Chondrocyte (in vitro differentiated cells): ENCODE measurements at places on chromosomes 16 and 17. TPM values are rescaled to one million over a fixed set of nuclear protein-coding genes. Genes with fewer than 3 reads are reported as not detected.

The SOX8 gene
- 0.10 to 0.15 TPM (median 0.15 TPM) in 3 replicates for total RNA-seq

GRCh38 chr16:10877472-10877946 is 507 bp downstream of the CIITA start:
- H3K36me3 ChIP-seq: no peaks in the 10 kb centered on the region
- DNase-seq: no peak
- H3K27ac ChIP-seq: no peak overlapping the region
- no peaks in the 10 kb centered on the region for H3K4me1 ChIP-seq

The SEZ6 gene
- 0.35 to 0.46 TPM in 2 of 3 replicates, not detected in the other for total RNA-seq

GRCh38 chr17:65678546-65678945 is 117.1 kb upstream of the AXIN2 start:
- no peak for DNase-seq
- no peak overlapping the region for H3K4me3 ChIP-seq
- H3K36me3 ChIP-seq: peaks cover 4% of the 10 kb centered on the region
- no peaks in the 10 kb centered on the region for H3K27me3 ChIP-seq
- no peak overlapping the region for H3K27ac ChIP-seq
- H3K4me1 ChIP-seq: peaks cover 17% of the 10 kb centered on the region

The CDR2 gene
- 42.9 to 49.4 TPM (median 46.1 TPM) in 3 replicates for total RNA-seq

DNA sequence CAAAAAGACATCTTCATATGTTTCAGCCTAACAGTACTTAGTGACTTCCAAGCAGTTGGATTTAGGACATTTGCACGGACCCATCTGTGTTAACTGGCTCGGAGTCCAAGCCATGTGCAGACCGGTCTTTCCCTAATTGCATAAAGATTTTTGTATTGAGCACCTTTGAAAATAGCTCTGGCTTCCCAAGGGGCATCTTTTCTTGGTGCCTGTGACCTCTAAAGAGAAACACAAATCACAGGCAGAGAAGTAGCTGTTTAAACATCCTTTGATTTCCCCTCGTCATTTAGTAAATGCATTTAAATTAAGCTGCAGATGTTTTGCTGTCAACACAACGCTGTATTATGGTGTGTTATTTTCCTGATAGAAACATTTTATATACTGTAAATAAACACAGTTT is 288.2 kb upstream of the SALL1 start:
- no peak for DNase-seq
- H3K27me3 ChIP-seq: peaks cover 38% of the 10 kb centered on the region
- no peak overlapping the region for H3K27ac ChIP-seq
- no peak overlapping the region for H3K4me3 ChIP-seq
- H3K4me1 ChIP-seq: no peaks in the 10 kb centered on the region

GRCh38 chr17:334974-335481 is 17.6 kb downstream of the RPH3AL start:
- H3K4me1 ChIP-seq: peaks cover 50% of the 10 kb centered on the region
- DNase-seq: no peak
- no peaks in the 10 kb centered on the region for H3K36me3 ChIP-seq
- H3K27ac ChIP-seq: no peak overlapping the region
- H3K27me3 ChIP-seq: no peaks in the 10 kb centered on the region

The MYH8 gene
- total RNA-seq: not detected in 3 replicates

The LRRC37B gene
- 12.0 to 14.1 TPM (median 12.5 TPM) in 3 replicates for total RNA-seq

DNA sequence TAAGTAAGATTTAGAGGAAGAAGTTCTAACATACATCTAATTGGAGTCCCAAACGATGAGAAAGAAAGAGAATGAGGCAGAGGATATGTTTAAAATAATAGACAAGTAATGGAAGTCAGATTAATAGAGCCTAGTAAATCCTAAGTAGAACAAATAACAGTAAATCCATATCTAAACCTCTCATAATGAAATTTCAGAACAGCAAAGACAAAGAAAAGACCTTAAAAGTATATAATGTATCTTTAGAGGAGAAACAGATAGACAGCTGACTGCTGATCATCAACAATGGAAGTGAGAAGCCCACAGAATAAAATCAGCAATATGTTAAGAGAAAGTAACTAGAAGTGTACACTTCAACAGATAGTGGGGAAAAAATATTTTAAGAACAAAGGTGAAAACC is 536.2 kb upstream of the ZFHX3 start:
- no peak for DNase-seq
- peaks cover 6% of the 10 kb centered on the region for H3K36me3 ChIP-seq
- no peak overlapping the region for H3K4me3 ChIP-seq
- H3K27me3 ChIP-seq: no peaks in the 10 kb centered on the region
- no peak overlapping the region for H3K27ac ChIP-seq
- no peaks in the 10 kb centered on the region for H3K4me1 ChIP-seq

The CLEC18C gene
- 0.34 TPM in 1 of 3 replicates, not detected in the others for total RNA-seq

The ITGAL gene
- total RNA-seq: not detected in 3 replicates

- no peak for DNase-seq
- no peak overlapping the region for H3K27ac ChIP-seq
- peaks cover 3% of the 10 kb centered on the region for H3K4me1 ChIP-seq
- H3K27me3 ChIP-seq: no peaks in the 10 kb centered on the region
- no peak overlapping the region for H3K4me3 ChIP-seq
- H3K36me3 ChIP-seq: peaks cover 34% of the 10 kb centered on the region
These were observed 5.7 kb downstream of the FN3K start for GRCh38 chr17:82740906-82741759.

The RHBDF1 gene
- 52.4 to 55.5 TPM (median 52.7 TPM) in 3 replicates for total RNA-seq

DNA sequence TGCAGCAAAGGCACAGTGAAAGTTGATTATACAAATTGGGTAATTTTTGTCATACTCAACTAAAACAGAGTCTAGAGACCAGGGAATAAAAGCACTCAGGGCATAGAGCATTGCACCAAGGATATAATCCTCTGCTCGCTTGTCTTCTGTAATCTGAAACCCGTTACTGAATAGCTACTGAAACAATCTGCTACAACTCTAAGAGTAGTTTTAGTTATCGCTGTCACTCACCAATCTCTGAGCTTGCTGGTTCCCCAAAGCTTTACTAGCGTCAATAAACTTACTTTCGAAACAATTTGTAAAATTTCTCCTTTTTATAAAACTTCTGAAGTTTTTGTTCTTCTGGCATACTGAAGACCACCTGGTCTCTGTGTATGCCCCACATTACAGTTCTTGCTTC is 22.9 kb upstream of the SLC35G3 start:
- DNase-seq: no peak
- no peaks in the 10 kb centered on the region for H3K36me3 ChIP-seq
- H3K4me1 ChIP-seq: no peaks in the 10 kb centered on the region
- H3K4me3 ChIP-seq: no peak overlapping the region
- no peak overlapping the region for H3K27ac ChIP-seq

The CXCL16 gene
- 4.7 to 8.0 TPM (median 5.4 TPM) in 3 replicates for total RNA-seq

DNA sequence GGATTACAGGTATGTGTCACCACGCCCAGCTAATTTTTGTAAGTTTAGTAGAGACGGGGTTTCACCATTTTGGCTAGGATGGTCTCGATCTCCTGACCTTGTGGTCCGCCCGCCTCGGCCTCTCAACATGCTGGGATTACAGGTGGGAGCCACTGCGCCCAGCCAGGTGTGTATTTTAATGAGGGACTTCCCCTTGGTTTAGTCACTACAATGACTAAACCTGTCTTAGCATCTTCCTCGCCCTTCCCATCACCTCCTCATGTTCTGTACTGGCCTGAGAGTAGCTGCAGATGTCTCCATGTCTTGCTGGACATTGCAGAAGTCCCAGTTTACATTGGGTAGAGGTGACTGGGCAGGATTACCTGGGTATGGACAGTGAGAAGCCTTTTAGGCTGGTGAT is 9.6 kb downstream of the SLC7A6 start:
- DNase-seq: no peak
- peaks cover 3% of the 10 kb centered on the region for H3K36me3 ChIP-seq
- H3K4me1 ChIP-seq: peaks cover 27% of the 10 kb centered on the region
- no peaks in the 10 kb centered on the region for H3K27me3 ChIP-seq

DNA sequence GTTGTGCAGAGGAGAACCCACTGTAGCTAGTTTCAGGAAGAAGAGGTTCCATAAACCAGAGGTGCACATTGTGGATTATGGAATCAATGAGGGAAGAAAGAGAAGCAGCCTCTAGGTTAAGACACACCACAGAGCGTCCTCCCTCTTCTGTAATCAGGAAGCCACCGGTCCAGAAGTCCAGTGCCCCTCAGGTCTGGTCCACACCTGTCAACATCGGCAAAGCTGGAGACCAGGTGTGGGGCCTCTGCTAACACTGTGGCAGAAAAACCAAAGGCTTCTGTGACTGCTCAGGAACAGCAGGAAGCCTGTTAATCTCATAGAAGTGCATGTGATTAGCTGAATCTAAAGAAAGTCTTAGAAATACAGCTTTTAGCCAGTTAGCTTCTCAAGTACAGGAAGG is 23.3 kb downstream of the LIMD2 start:
- no peak overlapping the region for H3K4me3 ChIP-seq
- H3K36me3 ChIP-seq: peaks cover 14% of the 10 kb centered on the region
- H3K4me1 ChIP-seq: peaks cover 28% of the 10 kb centered on the region
- no peak for DNase-seq
- no peaks in the 10 kb centered on the region for H3K27me3 ChIP-seq
